ENCODE measurements at places on chromosomes 5 and 9.

DNA sequence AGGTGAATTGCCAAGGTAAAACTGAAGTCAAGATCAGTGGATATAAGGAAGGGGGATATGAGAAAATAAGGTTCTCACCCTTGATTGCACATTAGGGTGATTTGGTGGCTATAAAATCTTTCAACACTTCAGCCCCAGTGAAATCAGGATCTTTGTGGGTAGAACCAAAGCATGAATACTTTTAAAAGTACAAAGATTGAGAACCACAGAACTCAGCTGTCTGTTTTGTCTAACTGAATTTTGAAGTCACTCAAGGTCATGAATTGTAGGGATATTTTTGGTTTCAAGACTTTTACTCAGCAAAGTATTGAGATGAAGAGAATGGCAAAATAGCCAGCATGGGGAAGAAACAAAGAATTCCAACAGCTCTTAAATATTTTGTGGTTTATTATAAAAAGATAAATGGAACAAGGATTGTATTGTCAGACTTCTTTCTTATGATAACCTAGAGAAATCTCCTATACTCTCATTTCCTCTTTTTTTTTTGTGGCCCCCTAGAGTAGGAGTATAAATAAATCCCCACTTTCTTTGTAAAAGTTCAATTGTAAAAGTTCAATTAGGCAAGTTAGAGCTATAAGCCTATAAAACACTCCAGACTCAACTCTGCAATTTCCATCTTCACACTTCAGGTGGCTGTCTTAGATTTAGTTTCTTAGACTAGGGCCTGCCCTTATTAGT is 272.9 kb downstream of the PDE4D start:
- DNase-seq: no peak

DNA sequence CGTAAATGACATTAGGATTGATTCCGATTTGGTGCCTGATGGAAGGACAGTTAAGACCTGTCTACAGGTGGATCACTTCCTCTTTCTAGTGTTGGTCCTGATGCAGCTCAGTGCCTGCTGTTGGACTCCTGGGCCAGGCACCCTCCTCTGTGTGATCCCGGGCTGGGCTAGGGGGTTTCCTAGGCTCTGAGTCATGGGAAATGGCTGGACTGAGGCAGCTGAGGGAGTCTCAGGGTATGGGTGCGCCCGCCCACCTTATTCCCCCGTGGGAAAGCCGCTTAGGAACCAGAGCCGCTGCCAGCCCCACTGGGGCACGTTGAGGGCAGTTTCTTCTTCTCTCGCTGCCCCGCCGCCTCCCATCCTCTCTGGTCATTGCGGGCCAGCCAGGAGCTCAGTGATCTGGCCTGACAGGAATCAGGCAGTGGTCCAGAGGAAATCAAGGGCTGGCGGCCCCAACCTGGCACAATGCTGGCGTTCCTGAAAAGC is 12.9 kb downstream of the TCF7 start:
- DNase-seq: no peak

- no peak for DNase-seq
These were observed 527.7 kb upstream of the WWC1 start for GRCh38 chr5:167763772-167764171.

DNA sequence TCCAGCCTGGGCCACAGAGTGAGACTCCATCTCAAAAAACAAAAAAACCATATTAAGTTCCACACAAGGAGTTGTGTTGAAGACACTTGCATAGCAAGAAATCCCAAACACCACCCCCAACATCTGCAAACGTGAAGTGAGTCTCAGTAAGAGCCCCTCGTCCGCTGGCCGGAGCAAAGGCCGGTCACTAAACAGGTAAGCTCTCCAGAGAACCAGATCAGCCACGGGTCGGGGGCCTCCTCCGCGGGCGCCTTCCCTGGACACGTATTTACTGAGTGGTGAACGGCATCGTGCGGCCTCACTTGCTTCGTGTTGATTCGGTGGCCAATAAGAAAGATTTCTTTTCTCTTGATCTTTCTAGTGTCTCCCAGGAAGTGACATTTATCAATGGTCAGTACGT is 93.6 kb downstream of the MRPL36 start:
- DNase-seq: no peak

- no peak for DNase-seq
These were observed 175.6 kb upstream of the CCNG1 start for GRCh38 chr5:163261647-163262269.

DNA sequence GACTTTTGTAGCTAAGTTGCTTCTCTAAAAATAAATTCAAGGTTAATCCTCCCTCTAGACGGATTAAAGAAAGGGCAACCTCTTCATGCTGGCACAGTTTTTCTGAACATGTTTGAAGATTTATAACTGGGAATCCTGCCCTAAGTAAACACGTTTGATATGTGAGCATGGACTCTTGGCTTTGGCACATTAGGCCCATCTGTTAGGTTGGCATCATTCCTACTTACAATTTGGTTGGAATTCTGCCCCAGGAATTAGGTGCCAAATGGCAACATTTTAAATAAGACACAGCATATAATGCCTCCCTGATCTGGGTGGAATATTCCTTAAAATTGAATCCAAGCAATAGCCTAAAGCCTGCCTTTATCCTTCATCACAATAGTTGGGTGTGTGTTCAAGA is 372.3 kb upstream of the CDH18 start:
- no peak for DNase-seq

GRCh38 chr9:77677957-77678535 is 29.9 kb upstream of the GNA14 start:
- DNase-seq: no peak

GRCh38 chr5:85604786-85605185 is 1013.0 kb upstream of the COX7C start:
- DNase-seq: no peak

GRCh38 chr9:121453232-121453892 is 46.3 kb downstream of the GGTA1 start:
- DNase-seq: no peak

DNA sequence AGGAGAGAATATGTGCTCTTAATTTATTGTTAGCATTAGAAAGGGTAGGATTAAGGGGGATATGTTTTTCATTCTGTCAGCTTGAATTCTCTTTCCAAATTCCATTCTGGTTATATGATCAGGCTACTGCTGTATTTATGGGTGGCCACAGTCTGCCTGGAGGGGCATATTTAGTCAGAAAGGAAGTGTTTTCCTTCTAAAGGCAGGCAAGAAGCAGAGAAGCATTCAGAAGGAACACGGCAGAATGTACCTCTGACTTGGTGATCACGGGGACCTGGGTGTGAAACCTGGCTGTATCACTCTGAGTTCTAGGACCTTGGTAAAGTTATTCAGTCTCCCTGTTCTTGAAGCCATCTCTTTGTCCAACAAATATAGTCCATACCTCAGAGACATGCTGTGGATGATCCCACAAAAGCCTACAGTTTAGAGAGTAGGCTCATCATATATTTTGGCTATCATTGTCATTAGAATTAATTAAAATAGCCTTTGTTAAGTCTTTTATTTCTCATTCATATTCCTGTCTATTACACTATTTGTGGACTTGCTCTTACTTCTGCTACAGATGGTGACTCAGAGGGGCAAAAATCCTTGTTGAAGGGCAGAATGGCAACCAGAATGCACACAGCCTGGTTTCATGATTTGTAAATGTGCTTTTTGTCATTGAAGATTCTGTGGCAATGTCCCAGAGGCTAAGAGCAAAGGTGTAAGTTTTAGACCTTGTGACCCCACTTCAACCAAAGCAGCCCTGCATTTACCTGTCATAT is 2.7 kb downstream of the TNC start:
- no peak for DNase-seq

GRCh38 chr9:114680259-114681001 is 1.6 kb downstream of the TEX48 start:
- DNase-seq: no peak

DNA sequence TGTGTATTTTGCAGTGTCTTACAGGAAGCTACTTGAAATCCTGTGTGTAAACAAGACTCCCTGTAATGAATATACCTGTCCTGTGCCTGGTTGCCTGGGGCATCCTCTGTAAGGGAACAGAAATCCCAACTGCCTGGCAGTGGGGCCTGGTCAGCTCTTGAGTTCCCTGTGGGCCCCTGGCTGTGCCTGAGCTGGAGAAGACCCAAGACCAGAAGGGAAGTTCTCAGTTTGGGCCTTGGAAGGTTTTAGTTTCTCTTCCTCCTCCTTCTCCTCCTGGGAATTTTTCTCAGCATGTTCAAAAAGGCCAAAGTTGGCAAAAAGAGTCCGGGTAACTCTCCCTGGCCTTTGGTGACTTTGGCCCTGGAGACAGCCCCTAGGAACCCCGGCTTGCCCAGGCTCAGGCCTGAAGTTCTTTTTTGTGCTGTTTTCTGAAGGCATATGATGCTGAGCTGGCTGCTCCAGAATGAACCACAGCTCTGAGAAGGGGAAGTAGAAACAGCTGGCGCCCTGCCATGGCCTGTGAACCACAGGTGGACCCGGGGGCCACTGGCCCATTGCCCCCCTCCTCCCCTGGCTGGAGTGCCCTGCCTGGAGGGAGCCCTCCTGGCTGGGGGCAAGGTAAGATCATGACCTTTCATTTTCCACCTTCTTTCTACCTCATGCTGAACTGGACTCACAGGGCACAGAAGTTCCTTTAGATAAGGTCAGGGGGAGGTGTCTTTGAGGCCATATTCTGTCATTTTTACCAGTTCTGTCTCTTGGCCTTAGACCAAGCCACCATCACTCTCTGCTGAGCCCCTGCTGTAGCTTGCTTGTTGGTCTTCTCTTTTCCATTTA is 5.8 kb downstream of the TMEM268 start:
- no peak for DNase-seq

DNA sequence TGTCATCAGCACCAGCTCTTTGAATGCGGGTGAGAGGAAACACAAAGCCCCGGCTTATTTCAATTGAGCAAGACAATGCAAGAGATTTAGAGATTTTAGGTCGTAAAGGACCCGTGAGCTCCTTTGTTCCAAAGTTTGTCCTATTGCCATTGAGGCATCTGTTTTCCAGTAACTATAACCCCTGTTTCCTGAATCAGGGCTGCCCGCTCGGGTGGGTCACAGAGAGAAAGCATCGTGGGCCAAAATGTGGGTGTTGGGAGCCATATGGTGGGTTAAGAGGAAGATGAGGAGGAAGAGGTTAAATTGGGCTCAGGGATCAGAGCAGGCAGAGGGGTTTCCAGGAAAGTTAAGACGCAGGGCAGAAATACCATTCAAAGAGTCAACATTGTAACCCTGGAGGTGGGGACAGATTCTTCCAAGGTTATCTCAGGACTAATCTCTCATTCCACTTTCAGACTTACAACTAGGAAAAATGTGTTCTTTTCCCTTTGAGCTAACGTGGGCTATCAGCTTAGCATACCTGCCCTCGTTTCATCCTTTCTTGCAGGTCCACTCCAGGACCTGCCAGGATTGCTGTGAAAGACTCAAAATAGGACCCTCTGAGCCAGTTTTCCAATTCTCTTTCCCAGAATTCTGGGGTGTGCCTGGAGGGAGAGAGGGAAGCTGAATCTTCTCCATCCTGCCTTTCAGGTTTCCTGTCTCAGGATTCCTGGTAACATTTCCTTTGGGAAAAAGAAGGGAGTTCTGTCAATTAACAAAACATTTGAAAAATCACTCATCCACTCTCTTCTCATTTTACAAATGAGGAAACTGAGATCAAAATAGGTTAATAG is 95.5 kb upstream of the TAF11L2 start:
- no peak for DNase-seq

DNA sequence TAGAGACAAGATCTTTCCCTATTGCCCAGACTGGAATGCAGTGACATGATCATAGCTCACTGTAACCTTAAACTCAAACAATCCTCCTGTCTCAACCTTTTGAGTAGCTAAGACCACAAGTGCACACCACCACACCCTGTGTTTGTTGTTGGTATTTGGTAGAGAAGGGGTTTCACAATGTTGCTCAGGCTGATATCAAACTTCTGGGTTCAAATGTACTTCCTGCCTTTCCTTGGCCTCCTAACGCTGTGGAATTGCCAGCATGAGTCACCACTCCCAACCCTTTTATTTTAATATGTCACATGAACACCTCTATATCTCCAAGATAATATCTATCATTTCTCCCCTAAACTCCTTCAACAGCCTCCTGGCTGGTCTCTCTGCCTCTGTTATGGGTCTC is 719.0 kb downstream of the PTPRD start:
- no peak for DNase-seq

DNA sequence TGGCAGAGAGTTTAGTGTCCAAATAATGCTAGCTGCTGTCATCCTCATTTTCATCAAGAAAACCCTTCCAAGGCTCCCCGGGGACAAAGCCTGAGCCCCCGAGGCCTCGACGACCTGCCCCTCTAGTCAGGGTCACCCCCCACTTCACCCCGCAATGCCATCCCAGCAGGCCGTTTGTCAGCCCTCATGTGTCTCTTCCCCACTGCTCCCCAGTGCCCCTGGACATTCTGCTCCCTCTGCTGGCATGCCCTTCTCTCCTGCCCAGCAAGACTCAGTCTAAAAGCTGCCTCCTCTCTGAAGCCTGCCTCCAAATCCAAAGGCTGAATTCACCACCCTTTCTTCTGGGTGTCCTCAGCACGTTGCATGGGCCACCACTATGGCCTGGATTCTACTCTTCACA is 59.3 kb downstream of the PAX5 start:
- DNase-seq: no peak

- DNase-seq: no peak
These were observed 8.5 kb upstream of the GOLGA1 start for GRCh38 chr9:124949387-124949786.

- no peak for DNase-seq
These were observed 50.1 kb downstream of the PPARGC1B start for GRCh38 chr5:149780043-149780737.

DNA sequence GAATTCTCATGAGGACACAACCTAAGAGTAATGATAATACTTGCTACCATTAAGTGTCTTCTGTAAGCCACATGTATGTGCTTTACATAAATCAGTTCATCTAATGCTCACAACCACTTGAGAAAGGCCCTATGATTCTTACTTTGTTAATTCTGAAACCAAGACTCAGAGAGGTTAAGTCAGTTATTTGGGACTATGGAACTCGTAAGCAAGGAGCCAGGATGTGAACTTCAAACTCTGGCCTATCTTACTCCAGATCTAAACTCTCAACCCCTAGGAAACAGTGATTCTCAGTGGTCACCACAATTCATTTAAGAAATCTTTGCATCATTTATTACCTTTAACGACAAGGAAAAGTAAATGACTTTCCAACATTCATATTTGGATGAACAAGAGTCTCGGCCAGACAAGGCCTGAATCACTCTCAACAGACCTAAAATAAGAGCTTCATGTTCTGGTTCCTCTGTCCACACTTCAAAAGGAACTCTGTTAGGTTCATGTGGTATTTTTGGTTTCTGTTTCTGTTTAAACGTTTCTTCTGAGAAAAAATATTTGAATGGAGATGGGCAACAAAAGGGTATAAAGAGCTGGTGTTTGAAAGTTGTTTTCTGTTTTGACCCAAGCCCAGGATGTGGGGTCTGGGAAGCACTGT is 104.8 kb downstream of the LPAR1 start:
- no peak for DNase-seq

- DNase-seq: no peak
These were observed 18.3 kb downstream of the PTGES2 start for GRCh38 chr9:128109050-128109709.

- no peak for DNase-seq
These were observed 11.8 kb downstream of the TCERG1 start for GRCh38 chr5:146458894-146459293.

Measured in stimulated activated CD4-positive, alpha-beta T cell treated with anti-CD3 and anti-CD28 coated beads, Interleukin-12 subunit alpha, Interleukin-12 subunit beta, amount 100 ng/mL, for 4 hours (primary cell).